Activated T-cell treated with anti-CD3 and anti-CD28 coated beads for 4 hours (primary cell): ENCODE measurements at places on chromosomes 7 and 10.

- peak; percentile 97 for DNase-seq
Observed at GRCh38 chr7:100429637-100430492, at the start of gene MEPCE. Gene MEPCE, plus strand, starts transcription at chr7:100429831. Its CDS starts 188 bp downstream, at chr7:100430019.

DNA sequence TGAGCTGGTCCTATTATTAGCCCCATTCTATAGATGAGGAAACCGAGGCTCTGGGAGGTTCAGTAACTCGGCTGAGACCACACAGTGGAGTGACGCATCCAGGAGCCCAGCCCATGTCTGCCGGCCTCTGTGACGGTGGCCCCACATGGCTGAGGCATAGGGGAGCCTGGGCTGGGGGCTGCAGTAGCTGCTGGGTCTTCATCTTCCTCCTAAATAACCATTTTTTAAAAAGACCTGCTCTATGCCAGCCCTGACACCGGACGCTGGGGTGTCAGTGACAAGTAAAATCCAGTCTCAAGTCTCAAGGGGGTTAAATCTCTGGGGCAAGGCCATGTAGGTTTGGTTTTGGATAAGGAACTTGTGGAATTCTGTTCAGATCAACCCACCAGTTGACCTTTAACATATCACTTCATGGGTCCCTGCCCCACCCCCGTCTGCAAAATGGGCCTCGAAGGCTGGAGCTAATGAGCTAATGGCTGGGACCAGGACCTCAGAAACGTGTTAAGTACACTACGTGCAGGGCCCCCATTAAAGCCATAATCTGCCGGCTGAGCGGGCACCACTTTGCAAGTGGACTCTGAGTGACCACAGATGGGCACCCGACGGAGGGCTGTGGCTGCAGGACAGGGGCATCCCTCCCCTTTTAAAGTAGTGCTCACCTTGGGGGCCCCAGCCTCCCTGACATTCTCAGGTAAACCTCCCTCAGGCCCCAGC is 136.5 kb upstream of the UNC5B start:
- DNase-seq, result no peak

DNA sequence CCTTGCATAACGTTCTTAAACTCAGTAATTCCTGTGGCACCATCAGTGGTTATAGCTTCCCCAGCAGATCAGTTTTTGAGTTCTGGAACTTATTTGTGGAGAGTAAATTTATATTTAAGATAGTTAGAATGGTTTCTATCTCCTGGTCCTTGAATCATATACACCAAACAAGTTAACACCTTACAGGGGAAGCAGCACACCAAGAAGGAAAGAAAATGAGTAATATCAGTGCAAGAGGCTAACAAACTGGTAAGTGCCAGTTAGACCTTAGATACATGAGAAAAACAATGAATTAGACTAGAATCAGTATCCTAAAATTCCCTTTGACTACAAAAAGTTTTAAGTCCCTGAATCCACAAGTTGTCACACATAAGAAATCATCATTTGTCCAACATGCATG is 54.2 kb downstream of the ABI1 start:
- no peak for DNase-seq

GRCh38 chr10:119658274-119658673 is 7.1 kb downstream of the BAG3 start:
- DNase-seq, result no peak

GRCh38 chr10:34654211-34654610 is 160.9 kb downstream of the PARD3 start:
- DNase-seq, result no peak
